ENCODE measurements at places on chromosomes 13 and 19. TPM values are rescaled to one million over a fixed set of nuclear protein-coding genes. Genes with fewer than 3 reads are reported as not detected.

DNA sequence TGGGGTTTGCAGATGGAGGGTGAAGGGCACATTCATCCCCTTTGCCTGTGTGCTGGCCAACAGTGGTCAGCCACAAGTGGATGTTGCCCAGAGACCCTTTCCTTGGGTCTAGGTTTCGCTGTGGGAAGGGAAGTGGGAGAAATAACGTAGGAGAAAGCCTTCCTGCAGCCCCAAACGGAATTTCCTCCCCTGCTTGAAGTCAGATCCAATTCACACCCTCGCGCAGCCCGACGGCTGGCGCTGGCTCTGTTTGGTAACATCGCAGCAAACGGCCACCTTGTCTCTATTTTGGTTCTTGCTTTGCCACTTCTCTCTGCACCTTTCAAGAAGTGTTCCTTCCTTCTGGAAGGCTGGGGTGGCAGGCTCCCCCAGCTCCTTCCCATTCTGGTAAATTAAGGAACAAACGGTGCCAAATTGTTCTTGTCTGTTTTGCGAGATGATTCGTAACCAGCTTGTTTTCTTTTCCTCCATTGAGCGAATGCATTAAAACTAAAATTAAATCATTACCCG, 45.4 kb downstream of the CHST8 start:
- DNase-seq: no peak

Gene ZNF763
- total RNA-seq: 14.3 TPM

- no peak for DNase-seq
Observed at GRCh38 chr13:42119041-42119440, 70.6 kb downstream of the DGKH start.

DNA sequence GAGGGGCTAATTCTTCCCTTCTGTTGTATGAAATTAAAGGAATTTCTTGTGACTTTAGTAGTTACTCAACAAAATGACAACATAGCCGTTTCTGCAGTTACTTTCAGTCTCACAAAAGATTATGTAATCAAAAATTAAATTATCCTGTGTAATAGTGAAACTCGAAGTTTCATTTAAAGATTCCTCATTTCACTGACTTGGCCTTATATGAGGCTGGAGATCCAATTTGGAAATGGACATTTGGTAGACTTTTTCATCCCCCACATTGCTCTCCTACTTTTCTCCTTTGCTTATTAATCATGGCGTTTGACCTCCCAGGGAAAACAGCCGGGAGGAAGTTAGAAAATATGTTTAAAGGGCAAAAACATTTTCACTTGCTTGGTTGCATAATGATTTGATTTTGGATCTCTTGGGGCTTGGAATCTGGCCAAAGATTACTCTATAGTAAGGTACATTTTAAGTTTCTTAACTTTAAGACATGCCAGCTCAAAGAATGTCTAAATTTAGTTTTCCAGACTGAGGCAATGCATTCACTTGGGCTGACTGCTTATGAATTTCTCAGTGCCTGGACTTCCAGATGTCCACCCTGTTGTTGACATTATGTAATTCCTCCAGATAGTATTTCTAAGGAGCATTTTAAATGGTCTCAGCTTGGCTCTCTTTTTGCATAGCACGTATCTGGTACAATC, 1364.9 kb upstream of the MIR17HG start:
- no peak for DNase-seq

DNA sequence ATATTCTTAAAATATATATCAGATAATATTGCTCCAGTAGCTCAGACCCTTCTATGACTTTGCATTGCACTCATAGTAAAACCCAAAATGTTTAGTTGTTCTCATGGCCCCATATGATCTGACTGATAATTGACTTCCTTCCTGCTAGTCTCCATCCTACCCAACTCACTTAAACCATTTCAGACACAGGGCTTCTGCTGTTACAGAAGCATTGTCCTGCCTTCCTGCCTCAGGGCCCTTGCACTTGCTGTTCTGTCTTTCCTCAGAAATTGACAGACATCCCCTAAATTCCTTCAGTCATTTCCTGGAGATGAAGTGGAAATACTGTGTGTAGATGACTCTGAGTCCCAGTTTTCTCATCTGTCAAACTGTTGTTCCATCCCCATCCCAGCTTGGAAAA, 19.7 kb downstream of the FBXL12 start:
- no peak for DNase-seq

GRCh38 chr19:35090506-35091214, 25.0 kb upstream of the FXYD3 start:
- no peak for DNase-seq

DNA sequence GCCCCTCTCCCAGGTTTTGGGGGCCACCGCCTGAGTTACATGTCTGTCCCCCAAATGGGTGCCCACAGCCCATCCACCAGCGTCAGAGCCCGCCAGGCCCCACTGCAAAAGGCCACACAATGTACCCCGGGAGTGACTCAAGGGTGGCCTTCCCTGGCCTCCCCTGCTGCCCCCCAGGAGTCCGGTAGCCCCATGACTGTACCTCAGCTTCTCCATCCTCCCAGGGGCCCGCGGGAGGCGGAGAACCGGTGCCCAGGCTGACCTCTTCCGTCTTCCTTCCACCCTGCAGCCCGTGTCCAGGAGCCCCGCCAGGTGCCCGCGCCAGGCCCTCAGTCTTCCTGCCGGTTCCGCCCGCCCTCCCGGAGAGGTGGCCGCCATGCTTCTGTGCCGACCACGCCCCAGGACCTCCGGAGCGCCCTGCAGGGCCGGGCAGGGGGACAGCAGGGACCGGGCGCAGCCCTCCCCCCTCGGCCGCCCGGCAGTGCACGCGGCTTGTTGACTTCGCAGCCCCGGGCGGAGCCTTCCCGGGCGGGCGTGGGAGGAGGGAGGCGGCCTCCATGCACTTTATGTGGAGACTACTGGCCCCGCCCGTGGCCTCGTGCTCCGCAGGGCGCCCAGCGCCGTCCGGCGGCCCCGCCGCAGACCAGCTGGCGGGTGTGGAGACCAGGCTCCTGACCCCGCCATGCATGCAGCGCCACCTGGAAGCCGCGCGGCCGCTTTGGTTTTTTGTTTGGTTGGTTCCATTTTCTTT, 10.3 kb downstream of the CBARP start:
- no peak for DNase-seq

DNA sequence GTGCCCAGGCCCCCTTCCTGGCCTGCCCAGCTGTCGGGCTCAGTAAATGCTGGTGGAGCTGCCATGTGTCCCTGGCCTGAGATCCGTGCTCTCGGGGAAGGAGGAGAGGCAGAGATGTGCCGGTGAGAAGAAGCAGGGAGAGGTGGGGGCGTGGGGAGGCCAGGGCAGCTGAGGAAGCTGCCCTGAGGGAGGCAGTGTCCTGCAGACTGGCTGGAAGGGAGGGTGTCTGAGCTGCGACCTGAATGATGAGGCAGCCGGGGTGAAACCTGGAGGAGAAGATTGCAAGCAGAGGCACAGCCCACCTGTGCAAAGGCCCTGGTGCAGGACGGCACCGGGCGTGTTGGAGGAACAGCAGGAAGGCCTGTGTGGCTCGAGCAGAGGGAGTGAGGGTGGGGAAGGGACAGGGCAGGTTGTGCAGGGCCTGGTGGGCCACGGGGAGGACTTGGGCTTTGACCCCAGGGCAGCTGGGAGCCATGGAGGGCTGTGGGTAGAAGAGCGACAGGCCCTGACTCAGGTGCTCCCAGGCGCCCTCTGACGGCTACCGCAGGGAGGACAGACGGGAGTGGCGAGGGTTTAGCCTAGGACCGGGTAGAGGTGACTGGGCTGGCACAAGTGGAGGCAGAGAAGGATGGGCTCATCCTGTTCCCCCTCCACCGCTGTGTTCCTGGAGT, 14.0 kb upstream of the CELF5 start:
- DNase-seq: peak; percentile 56

- DNase-seq: no peak
Observed at GRCh38 chr19:17346109-17346671, 8.8 kb downstream of the GTPBP3 start.

Gene HSD17B14
- 0.35 TPM for total RNA-seq

DNA sequence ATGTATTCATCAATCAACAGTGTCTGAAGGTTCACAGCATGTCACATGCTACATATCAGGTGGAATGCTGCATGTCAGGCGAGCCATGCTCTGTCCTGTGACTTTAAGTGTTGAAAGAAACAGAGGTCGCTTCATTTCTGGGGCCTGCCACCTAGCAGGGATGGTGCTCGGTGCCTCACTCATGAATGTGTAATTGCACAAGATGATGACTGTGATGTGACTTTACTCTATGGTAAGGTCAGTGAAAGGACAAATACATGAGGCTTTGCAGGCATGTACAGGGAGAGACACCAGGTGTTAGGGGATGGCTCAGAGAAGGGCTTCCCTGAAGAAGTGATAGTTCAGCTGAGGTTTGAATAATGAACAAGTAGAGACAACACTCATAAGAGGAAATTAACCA, 66.7 kb downstream of the FRY start:
- no peak for DNase-seq

- peak; percentile 68 for DNase-seq
Observed at GRCh38 chr19:10553943-10554381, 10.3 kb downstream of the ATG4D start.

GRCh38 chr13:100363874-100364273, 224.7 kb downstream of the GGACT start:
- DNase-seq: no peak

Gene S1PR4
- total RNA-seq: 235 TPM

Gene LRRC8E
- total RNA-seq: not detected

Gene EGLN2
- 219 TPM for total RNA-seq

GRCh38 chr19:37466277-37466797, 907 bp downstream of the ZNF569 start:
- DNase-seq: no peak

- DNase-seq: no peak
Observed at GRCh38 chr13:91058066-91058465, 289.4 kb upstream of the MIR17HG start.

DNA sequence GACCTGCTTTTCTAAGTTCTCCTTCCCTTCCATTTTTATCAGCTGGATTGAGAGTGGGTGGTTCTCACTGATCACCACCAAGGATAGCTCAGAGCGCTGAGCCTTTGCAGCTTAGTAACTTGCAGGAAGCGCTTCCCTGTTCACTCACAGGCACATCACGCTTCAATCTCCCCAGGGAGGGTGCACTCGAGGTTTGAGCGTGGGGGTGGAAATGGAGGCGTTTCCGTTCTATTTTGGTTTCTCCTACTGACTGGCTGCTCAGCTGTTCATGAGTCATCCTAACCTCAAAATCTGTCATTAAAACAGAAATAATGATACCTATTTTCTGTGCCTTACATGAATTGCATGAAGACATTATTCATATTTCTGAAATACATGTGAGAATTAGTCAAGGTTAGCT, 292.1 kb downstream of the SPRY2 start:
- DNase-seq: no peak

Gene LRFN3
- total RNA-seq: 15.7 TPM

GRCh38 chr13:99158846-99159245, 41.8 kb upstream of the UBAC2 start:
- DNase-seq: no peak

- no peak for DNase-seq
Observed at GRCh38 chr13:27842571-27842970, 50.3 kb downstream of the GSX1 start.

DNA sequence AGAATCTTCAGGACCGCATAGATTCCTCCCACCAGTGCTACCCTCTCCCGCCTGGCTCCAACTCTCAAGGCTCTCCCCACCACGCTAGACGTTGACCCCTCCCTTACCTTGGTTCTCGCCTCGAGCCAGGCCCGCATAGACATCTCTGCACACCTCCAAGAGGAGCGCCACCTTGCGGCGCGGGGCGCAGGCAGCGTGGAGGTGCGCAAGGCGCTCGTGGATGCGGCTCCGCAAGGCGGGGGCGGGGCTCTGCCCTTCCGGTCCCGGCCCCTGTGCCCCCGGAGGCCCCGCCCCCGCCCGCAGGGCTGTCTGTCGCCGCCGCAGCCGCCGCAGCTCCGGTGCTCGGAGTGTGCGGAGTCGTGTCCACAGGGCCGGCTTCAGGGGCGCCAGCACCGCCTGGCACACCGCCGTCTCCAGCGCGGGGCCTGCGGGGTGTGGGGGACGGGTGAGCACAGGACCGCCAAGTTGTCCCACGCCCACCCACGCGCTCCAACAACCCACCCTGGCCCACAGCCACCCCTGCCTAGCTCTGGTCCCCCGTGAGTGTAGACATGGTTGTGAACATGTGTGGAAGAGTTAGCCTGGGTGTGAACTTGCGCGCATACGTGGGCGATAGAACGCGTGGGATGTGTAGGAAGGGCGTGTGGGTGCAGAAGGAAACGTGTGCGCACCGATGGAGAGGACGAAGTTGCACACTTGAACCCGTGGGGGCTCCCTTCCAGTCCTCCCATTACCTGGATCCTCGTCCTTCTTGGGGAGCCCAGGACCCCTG, 8.1 kb downstream of the RINL start:
- peak; percentile 93 for DNase-seq

DNA sequence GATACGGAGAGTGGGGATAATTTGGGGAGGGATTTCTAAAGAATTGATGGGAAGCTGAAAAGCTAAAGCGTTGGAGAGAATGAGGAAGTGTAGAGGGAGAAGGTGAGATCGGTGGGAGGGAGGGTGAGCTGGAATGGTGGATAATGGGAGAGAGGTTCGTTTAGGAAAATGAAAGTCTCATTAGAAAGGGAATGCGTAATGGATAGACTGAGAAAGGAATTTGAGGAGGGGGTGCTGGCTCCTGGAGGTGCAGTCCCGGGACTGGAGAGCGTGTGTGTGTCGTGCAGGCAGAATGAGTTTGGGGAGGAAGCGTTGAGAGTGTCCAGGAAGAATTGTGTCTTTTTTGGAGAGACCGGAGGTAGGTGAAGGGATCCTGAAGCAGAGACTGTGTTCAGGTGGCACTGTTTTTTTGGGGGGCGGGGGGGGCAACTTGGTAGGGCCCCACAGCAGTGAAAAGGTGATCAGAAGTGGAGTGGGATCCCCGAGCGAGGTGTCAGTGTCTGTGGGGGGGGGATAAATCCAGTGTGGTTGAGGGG, 1.4 kb downstream of the ACTN4 start:
- no peak for DNase-seq

GRCh38 chr13:23477101-23477500, 43.6 kb upstream of the SACS start:
- DNase-seq: no peak

- DNase-seq: no peak
Observed at GRCh38 chr13:92175330-92175729, 776.9 kb downstream of the GPC5 start.

Gene ZNF799
- 10.3 TPM for total RNA-seq

Gene ZNF90
- total RNA-seq: 6.2 TPM

DNA sequence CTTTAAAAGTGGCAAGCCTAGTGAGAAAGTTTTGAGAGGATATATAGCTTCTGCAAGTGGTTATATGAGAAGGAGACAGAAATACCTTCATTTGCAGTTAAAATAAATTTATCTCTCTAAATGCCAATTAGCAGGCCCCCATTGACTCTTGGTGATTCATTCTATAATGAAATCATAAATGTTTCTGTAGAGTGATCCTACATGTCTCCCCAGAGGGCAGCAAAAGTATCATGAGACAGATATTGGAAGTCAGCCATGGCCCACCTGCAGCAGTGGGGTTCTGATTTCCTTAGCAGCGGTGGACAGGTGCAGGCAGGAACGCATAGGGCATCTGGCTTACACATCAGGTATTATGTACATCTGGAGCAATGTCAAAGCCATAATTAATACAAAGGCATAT, 385.4 kb upstream of the SLC10A2 start:
- no peak for DNase-seq

Data from CD4-positive, alpha-beta memory T cell (primary cell).